Esophagus squamous epithelium (tissue), 5 donors: ENCODE measurements at places on chromosomes 2 and 18.

DNA sequence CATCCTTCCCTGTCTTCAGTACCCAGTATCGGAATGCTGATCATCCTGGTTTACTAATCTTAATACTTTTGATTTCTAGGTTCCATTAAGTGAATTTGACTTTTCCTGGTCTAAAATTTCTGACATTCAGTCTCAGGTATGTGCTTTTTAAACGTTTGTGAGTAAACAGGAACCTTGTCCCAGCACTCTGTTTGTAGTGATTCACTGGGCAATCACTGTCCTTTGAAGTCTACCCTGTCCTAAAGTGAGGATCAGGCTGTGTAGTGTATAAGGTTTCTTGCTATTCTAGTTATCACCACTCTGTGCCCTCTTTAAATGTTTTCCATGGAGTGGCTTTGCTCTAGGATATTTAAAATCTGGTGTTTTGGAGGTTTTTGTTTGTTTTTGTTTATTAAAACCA, 14.4 kb downstream of the DDX18 start:
- no peak for DNase-seq

DNA sequence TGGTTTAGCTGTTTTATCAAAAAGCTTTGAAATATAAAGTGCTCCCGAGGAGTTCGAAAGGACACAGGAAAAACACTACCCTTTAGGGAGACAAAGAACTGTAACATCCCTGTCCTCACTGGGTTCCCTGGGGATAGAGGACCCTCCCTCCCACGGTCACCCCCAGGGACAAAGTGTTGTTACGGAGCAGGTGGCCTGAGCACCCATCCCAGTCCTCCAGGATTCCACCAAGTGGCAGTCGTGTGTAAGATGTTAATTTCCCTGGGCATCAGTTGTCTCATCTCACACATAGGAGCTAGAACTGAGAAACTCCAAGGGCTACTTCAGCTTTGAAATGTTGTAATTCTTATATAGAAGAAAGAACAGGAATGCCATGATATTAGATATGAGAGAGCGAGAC, 137.7 kb downstream of the ALK start:
- DNase-seq = no peak

DNA sequence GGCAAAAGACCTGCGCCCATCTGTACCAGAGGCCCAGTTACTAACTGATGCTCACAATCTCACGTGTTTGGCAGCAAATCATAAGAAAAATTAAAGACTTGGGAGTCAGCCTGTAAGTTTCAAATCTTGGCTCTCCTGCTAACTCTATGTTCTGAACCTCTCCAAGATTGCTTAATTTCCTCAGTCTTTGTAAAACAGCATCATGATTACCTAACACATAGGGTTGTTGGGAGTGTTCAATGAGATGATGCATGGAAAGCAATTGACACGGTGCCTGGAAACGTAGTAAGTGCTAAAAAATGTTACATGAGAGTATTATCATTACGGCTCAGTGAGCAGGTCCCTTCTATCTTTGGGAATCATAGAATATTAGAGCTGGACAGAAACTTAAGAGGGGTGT, 497.6 kb upstream of the TCF4 start:
- no peak for DNase-seq

GRCh38 chr2:26605999-26606846, 34.9 kb downstream of the CIB4 start:
- DNase-seq = no peak

GRCh38 chr2:14533131-14533757, 99.3 kb upstream of the LRATD1 start:
- DNase-seq = no peak

DNA sequence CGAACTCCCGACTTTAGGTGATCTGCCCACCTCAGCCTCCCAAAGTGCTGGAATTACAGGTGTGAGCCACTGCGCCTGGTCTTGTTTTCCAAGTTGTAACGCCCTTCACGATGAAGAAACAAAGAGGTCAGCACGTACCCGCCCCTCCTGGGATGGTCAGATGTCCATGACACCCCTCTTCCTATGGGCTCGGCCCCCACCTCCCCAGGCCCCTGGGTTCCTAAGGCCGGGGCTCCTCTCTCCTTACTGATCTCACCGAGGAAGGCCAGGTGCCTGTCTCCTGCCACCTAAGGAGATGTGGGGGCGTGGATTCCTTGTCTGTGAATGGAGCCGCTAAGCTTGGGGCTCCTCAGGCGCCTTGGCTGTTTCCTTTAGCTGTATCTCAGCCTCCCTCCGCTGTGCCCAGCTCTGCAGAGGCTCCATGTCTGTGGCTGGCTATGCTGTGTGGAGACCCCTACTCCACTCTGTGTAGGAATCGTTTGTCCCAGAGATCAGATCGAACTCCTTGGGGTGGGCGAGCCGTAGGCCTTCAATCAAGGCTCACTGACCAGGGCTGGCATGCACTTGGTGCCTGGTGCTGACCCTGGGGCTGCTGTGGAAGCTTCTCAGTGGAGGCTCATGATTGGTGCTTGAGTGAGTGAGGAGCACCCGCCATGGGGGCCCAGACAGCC, 8.8 kb downstream of the COLEC11 start:
- no peak for DNase-seq

DNA sequence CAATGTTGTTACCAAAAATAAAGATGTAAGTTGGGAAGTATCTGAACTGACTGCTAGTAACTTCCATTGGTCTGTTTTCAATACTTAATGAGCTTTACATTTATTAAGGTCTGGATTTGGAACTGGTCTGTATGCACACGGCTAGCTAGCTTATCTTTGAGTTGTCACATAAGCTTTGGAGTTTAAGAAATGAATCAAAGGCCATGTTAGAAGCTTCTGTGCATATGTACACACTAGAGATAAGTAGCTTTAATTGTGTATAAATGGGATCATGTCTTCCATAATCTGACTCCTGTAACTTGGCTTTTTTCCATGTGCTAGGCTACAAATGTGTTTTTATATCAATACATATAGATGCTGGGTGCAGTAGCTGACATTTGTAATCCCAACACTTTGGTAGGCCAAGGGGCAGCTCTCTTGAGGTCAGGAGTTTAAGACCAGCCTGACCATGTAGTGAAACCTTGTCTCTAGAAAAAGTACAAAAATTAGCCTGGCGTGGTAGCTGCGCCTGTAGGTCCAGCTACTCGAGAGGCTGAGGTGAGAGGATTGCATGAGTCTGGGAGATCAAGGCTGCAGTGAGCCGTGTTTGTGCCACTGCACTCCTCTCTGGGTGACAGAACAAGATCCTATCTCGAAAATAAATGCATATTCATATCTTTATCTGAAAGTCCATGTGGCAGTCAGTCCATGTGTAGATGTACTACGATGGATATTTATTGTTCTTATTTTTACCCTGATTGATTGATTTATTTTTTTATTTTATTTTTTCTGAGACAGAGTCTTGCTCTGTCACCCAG, 27.2 kb downstream of the ATIC start:
- no peak for DNase-seq

DNA sequence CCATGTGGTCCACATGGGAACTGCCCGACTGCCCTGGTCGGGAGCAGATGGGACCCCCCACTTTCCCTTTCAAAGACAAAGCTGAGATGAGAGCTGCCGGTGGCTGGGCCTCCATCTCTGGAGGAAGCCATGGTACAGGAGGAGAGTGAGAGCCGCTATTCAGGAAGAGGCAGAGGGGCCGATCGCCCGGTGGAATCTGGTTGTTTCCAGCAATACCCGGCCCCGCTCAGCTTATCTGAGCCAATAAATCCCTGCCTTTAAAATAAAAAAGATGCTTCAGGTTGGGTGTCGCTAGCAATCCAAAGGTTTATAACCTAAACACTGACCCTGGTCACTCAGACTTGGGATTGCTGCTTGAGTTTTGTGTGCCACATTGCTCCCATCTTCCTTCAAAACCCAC, 15.2 kb upstream of the B3GNT7 start:
- DNase-seq = no peak

DNA sequence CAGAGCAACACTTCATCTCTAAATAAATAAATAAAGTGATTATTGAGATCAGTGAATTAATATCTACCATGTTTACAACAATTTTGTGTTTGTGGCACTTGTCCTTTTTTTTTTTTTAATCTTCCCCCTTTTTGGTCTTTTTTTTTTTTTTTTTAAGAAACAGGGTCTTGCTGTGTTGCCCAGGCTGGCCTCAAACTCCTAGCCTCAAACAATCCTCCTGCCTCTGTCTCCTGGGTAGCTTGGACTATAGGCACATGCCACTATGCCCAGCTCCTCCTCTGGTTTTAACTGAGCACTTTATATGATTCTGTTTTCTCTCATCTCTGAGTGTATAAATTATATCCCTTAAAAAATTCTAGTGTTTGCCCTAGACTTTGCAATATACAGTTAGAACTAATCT, 30.3 kb downstream of the SLC4A5 start:
- no peak for DNase-seq

GRCh38 chr2:70258532-70258875, 567 bp downstream of the PCYOX1 start:
- DNase-seq = no peak

DNA sequence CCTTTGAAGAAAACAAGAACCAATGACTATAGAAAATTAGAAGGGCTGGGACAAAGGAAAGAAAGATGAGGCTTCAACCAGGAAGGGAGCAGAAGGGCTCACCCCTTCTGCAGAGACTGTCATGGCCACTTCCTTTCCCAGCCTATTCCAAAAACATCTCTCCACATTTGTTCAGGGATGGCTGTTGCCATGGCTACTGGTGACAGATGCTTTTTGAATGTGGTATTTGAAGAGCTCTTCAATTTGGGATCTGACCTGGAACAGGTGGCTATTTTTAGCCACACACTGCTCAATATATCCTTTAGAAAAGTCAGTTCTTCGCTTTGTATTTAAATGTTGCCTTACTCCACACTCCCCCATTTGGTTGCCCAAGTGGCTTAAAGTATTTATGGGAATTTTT, 64.1 kb upstream of the LCLAT1 start:
- no peak for DNase-seq

- no peak for DNase-seq
Observed at GRCh38 chr18:3624935-3625741, 175.2 kb downstream of the TGIF1 start.

DNA sequence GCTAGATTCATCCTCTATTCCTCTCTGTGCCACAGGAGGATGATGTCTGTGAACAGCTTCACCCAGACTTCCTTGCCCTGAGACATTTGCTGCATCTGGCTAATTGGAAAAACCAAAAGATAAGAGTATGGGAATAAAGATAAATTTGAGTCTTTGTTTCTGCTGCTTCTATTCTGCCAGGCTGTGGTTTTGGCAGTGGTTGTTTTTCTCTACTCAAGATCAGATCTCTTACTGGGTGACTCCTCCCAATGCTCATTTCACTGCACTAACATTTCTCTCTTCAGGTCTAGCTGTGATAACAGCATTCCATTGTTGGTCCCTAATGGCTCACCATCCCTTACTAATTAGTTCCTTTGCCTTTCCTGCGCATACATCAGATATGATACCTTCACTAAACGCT, 89.5 kb downstream of the CALCRL start:
- no peak for DNase-seq

- no peak for DNase-seq
Observed at GRCh38 chr2:157173740-157174184, 83.7 kb upstream of the GALNT5 start.

DNA sequence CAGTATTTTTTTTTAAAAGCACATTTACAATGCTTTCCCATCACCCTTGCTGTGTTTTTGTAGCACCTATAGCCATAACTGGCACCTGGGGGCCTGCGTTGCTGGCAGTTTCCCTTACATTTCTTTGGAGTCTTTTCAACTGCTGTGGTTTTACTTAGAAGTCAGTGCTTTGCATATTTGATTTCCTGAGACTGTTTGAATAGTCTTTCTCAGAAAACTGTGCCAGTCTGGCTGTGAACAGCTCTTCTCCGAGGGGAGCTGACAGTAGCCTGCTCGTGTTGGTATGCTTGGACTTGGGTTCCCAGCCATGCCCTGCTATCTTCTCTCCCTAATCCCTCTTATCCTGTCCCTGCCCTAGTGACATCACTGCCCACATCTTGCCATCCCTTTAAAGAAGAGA, 81.5 kb downstream of the DPP4 start:
- DNase-seq = no peak

DNA sequence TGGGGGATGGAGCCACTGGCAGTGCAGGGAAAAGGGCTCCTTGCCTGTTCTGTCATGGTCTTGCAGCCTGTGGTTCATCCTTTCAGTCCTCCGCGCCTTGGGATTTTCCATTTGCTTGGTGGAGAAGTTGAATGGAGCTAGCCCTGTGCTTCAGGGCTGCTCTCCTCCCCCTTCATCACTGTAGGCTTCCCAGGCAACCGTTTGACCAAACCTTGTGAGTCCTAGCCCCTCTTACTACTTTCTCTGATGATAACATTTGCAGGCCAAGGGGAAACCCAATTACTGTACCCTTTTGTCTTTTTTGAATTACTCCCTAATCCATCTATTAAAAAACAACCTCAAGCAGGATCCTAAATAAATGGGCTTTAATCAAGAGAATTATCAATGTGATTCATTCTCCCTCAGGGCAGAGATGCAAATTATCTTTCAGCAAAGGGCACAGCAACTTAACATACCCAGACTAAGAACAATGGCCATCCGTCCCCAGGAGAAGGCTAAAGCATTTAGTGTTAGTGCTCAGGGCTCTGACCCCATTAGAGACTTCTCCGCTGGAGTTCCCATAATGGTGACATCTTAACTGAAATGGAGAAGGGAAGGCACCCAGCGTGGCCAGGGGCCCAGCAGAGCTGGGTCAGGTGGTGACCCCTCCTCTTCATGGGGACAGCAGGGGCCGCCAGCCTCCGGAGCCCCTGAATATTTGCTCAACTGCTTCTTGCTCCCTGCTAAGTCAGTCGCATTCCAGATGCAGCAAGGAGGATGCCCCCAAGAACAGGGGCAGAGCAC, 40.7 kb downstream of the RHOB start:
- DNase-seq = no peak

DNA sequence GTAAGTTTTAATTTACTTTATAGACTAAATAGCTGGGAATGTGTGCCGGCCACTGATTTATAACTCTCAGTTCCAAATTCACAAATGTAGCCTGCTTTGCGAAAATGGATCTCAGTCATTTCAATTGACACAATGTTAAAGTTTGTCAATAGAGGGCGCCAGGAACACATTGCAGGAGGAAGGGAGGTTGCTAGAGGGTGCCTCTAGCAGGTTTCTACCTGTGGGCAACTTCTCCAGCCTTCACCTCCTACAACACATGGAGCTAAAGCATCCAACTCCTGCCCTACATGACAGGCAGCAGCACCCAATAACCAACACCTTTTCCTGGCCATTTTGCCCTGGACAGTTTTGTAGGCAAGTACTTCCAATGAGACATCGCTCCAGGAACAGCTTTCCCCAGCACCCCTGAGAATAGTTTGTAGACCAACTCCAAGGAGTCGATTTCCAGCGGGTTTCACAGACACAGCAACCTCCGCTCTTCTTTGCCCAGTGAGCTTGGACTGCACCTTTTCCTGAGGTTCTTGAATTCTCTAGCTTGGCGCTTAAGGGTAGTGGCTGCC, 784.8 kb upstream of the CDH2 start:
- no peak for DNase-seq
